ENCODE measurements at places on chromosomes 1 and 21. TPM values are rescaled to one million over a fixed set of nuclear protein-coding genes. Genes with fewer than 3 reads are reported as not detected.
A peak's percentile ranks its signal among the peaks of the same experiment; 100 is the strongest.

DNA sequence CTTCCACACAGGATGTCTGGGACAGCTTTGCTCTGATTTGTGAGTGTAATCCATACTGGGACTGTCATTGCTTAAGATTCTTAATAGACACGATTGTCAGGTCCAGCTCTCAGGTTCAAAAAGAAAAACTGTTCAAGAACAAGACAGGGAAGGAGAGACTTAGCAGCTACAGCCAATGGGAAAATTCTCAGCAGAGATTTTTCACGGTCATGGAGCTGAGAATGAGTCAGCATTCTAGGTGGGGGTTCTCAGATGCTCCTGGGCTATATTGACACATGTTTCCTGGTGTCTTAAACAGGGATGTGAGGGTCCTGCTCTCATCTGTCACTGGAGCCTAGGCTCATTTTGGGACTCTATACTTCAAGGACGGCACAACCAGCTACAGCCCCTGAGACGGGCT is 318.3 kb downstream of the RRAGC start:
- no peak for DNase-seq

GRCh38 chr1:204424621-204425020 is 13.0 kb upstream of the PPP1R15B start:
- no peak for DNase-seq

GRCh38 chr1:37274938-37275631 is 199.3 kb upstream of the ZC3H12A start:
- no peak for DNase-seq

The PGLYRP4 gene
- polyA plus RNA-seq = 0.10 TPM

DNA sequence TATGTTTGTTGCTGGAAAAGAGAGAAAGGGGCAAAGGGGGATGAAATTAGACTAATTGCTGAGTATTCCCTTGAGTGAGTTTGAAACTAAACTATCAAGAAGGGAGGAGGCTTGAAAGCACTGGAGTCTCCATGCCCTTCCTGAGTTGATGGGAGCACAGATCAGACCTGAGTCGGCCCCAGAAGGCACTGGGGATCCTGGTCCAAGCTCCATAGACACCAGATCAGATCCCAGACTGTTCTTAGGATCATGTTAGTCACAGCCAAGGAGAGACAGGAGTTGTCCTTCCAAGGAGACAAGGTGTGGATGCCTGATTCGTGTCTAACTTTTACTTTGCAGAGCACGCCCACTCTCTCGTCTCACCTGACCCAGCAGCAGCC is 152.3 kb downstream of the NR5A2 start:
- no peak for DNase-seq

- DNase-seq = no peak
Measured at GRCh38 chr1:205122489-205122882, 708 bp upstream of the RBBP5 start.

The SUSD4 gene
- polyA plus RNA-seq = 2.0 TPM

The APOBEC4 gene
- polyA plus RNA-seq = not detected

The UBXN10 gene
- 3.2 TPM for polyA plus RNA-seq

DNA sequence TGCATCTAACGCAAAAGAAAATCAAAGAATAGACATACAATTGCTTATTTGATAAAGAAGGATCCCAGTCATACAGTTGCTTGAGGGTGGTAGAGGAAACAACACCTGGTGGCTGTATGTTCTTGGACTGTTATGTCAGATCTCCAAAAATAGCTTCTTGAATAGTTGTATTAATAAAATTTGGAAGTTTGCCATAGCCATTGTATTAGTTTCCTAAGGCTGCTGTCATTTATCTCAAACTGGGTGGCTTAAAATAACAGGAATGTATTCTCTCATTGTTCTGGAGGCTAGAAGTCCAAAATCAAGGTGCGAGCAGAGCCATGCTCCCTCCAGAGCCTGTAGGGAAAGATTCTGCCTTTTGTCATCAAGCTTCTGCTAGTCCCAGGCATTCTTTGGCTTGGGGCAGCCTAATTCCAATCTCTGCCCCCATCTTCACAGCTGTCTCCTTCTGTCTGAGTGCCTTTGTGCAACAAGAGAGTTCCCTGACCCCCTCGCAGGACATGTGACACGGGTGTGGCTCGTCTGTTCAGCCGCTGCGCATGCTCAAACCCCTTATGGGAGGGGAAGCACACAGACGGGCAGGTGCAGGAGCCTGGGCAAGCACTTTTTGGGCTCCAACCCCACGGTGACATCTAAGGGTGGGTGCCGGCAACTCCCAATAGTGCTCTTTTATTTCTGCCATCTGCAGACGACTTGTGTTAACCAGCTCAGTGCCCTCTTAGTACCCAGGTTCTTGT is 21.7 kb upstream of the GRIK1 start:
- DNase-seq = no peak

The C4BPB gene
- 0.46 TPM for polyA plus RNA-seq

DNA sequence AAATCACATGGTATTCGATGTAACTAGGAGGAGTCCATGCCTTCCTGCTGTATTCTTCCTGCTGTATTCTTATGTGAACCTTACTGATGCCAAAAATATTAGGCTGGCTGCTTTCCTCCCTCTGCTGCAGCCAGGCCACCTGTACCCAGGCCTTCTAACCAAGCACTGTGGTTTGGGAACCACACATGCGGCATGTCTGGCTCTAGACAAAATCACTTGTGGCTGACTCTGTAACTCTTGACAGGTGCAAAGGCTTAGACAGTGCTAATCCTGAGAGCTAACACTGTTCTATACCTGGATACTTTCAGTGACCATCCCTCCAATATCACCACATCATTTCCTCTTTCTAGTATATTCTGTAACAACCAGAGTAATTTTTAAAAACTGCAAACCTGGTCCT is 67.7 kb downstream of the PCP4 start:
- no peak for DNase-seq

GRCh38 chr1:56788588-56788987 is 30.6 kb downstream of the FYB2 start:
- peak; percentile 39 for DNase-seq

GRCh38 chr1:11262171-11263049 is at the start of gene MTOR:
MTOR (minus strand) TSS chr1:11262551; CDS start chr1:11259409, 3,142 bp downstream.
- DNase-seq = peak; percentile 100

DNA sequence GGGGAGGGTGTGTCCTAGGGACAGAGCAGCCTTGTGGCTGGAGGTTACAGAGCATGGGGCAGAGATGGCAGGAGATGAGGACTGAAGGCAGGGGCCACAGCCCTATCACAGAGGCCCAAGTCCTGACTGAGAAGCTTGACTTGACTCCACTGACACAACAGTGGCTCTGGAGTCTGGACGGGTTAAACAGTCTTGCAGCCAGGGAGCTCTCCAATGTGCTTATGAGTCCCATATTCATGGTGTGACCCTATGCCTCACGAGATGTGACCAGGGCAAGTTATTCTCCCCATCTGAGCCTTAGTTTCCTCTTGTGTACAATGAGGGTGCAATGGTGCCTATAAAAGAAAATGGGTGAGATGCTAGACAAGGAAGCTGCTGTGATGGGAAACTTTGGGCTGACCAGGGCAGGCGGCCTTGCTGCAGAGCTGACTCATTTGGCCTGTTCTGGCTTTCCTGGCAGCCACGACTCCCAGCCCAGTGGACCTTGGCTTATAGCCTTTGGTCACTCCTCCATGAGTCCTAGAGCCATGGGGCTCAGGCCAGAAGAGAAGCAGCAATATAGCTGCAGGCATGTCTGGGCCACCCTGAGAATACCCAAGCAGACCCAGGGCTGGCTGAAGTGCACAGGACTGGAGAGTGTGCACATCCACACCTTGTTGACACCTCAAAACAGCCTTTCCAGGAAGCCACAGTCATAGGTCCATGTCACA is 2.8 kb upstream of the TTC22 start:
- no peak for DNase-seq

GRCh38 chr1:239739919-239740318 is 351.8 kb upstream of the FMN2 start:
- DNase-seq = no peak

- DNase-seq = no peak
Measured at GRCh38 chr1:217333939-217334338, 297.0 kb downstream of the GPATCH2 start.

- no peak for DNase-seq
Measured at GRCh38 chr1:240362826-240363225, 249.1 kb downstream of the GREM2 start.

DNA sequence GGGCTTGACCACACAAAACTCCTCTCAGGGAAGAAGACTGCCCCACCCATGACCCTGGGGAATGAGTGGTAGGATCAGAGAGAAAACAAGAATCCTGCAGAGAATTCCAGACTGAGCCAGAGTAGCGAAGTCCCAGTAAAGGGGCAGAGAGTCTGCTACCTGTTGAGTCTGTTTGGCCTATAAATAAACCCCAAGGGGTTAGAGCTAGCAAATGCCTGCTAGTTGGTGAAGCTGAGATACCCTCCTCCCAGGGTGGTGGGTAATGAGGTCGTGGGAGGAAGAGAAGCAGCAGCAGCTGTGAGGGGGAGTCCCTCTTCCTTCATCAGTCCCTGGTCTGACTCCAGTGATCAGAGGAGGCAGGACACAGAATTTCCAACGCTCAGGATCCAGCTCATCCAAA is 2.5 kb downstream of the TRAF3IP3 start:
- DNase-seq = no peak

The PLA2G2A gene
- polyA plus RNA-seq = 1,346 TPM

The DNAJC6 gene
- 2.9 TPM for polyA plus RNA-seq

GRCh38 chr1:86965827-86966182 is 51.4 kb downstream of the HS2ST1 start:
- DNase-seq = no peak

DNA sequence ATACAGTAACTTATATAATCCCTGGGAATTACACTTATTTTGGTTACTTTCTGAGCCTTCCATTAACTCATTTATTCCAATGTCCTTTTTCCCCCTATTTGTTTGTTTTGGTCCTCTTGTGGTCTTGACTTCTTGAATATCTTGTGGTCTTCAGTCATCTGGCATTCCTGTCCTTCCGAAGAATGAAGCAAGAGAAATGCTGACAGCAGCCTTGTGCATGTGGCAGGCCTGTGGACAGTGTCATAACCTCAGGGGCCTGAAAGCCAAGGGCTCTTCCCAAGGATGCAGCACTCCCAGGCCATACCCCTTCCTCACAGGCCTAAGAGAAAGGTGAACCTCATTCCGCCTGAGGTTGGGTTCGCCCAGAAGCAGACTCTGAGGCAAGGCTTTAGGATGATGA is 470.2 kb downstream of the DISC1 start:
- DNase-seq = no peak

DNA sequence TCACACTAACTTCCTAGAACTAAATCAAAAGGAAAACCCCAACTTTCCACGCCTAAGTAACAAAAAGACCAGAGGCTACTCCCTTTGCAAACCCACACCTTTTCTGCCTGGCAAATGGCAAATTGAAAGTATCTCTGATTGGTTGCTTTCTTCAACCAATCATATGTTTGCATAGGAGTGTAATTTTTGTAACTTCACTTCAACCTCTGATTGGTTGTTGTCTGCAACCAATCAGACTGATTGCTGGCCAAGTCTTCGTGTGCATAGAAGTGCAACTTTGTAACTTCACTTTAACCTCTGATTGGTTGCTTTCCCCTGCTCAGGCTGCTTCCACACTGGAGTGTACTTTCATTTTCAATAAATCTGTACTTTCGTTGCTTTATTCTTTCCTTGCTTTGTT is 36.9 kb upstream of the PADI2 start:
- DNase-seq = no peak

GRCh38 chr1:67429011-67429527 is 1.1 kb downstream of the SERBP1 start:
- no peak for DNase-seq

The GNG12 gene
- 79.4 TPM for polyA plus RNA-seq

DNA sequence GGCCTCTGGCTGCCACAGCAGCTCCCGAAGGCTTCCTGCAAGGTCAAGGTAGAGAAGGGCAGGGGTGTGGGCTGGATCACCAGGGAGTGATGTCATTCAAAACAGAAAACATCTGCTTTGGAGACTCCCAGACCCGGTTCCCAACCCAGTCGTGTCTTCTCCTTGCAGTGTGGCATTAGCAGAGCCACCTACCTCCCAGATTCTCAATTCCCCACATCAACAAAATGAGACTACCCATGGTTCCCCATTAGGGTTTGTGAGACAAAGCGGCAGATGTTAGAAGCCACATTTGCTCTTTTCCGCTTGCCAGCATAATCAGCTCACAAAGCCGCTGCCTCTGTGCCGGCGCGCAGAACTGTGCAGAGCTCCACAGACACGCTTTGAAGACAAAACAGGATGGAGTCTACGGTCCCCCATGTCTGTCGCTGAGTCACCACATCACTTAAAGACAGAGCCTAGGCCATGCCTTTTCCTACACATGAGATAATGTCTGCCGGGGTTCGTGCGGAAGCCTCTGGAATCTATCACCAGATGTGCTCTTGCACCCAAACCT is 12.5 kb downstream of the KIF17 start:
- DNase-seq = no peak

DNA sequence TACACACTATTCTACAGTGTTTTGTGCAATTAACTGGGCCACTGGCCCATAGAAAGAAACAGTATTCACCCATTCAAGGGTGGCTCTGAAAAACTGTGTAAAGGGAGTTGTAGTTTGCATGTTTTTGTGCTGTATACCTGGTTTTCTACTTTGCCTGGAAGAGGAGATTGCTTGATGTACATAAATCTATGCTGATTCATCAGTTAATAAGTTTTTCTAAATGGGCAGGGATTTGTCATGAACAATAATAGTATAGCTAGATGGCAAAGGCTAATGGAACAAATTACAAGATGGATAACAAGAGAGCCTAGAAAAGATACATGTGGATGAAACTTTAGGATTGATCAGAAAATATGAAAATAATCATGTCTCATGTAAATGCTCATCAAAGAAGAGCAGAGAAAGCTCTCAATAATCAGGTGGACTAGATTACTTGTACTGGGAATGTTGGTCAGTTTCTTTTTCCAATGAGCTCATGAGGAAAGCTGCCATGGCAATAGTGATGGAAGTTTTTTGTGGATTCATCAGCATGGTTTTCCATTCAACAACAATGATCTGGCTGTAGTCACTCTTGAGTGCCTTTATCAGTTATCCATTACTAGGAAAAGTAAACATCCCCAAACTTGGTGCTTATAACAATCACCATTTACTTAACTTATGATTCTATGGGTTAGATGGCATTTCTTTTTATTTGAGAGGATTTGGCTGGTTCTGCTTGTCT is 602.8 kb downstream of the BRINP3 start:
- no peak for DNase-seq

GRCh38 chr1:204741440-204741839 is 55.9 kb upstream of the LRRN2 start:
- DNase-seq = no peak

The AMPD1 gene
- not detected for polyA plus RNA-seq

- no peak for DNase-seq
Measured at GRCh38 chr1:233300326-233300725, 4.8 kb upstream of the PCNX2 start.

GRCh38 chr1:119873135-119874015 is 22.9 kb downstream of the ADAM30 start:
- DNase-seq = peak; percentile 82

- no peak for DNase-seq
Measured at GRCh38 chr21:22679207-22679606, 1681.0 kb downstream of the NCAM2 start.

DNA sequence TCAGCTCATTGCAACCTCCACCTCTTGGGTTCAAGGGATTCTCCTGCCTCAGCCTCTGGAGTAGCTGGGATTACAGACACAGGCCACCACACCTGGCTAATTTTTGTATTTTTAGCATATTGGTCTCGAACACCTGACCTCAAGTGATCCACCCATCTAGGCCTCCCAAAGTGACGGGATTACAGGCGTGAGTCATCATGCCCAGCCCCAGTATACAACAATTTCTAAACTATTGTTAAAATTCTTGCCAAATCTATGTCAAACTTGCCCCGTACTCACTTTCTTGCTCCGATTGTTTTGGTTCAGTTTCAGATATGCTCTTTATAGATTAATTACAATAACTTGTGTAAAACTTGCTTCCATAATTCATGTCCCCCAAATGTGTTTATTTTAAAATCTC is 4.1 kb downstream of the RGS18 start:
- no peak for DNase-seq

The GPR161 gene
- 13.6 TPM for polyA plus RNA-seq
